ENCODE measurements at places on chromosomes 6 and 20.

DNA sequence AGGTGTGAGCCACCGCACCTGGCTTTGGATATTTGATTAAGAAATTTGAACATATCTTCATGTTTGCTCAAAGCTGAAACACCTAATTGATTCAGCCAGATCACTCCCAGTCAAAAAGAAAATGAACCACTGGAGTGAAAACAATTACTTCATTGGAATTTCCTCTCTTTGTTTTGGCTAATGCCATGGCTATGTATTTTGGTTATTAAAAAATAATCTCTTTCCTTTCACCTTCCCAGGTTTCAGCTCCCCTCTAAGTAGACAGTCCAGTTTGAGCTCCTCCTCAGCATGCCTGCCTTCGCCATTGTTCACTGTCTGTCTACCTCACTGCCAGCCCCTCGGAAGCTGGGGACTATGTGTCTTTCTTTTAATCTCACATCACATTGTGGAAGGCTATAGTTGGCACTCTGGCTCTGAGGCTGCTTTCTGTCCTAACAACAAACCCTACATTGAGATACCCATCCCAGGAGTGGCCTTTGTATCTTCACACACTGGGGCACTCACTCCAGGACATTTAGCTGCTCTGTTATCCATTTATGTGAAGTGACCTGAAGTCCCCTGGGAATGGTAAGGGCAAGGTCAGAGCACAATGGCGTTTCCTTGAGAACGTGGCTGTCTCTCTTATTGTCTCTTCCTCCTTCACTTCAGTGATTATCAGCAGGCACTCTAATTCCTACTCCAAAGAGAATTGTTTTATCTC lies 764.0 kb upstream of the CITED2 start:
- DNase-seq = no peak

- DNase-seq = no peak
Measured at GRCh38 chr6:34793877-34794276, 2.0 kb downstream of the BLTP3A start.

GRCh38 chr6:98640366-98640765 lies 194.0 kb upstream of the POU3F2 start:
- no peak for DNase-seq

DNA sequence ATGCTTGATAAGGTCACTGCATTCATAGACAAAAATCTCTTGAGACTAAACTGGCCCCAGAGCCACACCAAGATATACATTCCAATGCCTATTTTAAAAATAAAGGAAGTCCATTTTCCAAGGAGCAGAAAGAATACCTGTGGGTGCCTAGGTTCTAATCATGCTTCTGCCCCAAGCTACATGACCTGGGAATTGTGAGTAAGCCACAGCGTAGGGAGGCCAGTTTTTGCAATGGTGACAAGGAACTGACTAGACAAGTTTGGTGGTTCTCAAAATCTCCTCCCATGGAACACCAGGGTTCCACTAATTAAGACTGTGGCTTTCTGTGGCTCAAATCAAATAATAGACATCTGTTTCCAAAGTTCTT lies 83.3 kb downstream of the GMDS start:
- DNase-seq = no peak

DNA sequence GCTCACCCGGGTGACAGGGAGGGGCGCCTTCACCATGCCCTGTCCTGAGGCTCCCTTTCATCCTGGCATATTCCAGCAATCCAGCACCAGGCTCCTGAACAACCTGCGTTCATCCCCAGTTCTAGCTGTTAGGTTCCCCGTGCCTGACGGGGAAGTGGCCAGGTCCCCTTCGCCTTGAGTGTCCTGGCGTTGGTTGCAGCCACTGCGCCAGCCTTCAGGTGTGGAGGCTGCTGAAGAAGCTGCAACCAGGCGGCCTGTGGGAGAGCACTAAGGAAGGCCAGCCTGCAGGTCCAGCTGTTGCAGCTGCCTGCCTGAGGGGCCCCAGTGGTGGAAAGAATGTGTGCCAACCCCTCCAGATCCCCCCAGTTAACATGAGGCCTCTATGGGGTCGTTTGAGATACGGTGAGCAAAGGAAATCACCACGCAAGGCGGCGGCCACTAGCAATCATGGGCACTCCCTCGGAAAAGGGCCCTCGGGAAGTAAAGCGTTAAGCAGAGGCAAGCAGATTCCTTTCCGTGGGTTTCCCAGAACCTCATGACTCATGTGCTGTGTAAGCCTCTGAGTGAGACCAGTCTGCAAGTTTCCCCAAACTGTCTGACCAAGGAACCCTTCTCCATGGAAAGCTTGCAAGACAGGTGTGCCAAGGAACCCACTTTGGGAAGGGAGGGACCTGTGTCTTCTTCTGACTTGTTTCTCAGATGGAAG lies 320.8 kb downstream of the TAF4 start:
- DNase-seq = no peak

- DNase-seq = no peak
Measured at GRCh38 chr6:6582131-6582530, 6.4 kb upstream of the LY86 start.

- DNase-seq = no peak
Measured at GRCh38 chr6:143222310-143222709, 161.6 kb downstream of the AIG1 start.

DNA sequence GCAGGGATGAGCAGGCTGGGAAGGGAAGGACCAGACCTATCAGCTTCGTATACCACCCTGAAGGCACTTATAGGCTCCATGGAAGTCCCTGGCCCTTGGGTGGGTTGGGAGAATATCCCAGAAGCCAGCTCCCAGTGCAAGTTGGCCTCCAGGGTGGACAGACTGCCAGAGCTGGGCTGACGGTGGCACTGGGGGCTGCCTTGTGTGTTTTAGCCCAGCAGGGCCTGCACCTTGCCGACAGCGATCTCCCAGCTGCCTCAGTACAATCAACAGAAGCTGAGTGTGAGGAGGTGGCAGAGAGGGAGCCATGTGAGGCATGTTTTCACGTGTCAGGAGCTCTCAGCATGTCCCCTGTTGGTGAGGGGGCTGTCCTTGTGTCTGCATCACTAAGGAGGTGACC lies 159.5 kb downstream of the VEGFA start:
- DNase-seq = no peak

- DNase-seq = no peak
Measured at GRCh38 chr20:15138548-15139126, 801.2 kb upstream of the FLRT3 start.

DNA sequence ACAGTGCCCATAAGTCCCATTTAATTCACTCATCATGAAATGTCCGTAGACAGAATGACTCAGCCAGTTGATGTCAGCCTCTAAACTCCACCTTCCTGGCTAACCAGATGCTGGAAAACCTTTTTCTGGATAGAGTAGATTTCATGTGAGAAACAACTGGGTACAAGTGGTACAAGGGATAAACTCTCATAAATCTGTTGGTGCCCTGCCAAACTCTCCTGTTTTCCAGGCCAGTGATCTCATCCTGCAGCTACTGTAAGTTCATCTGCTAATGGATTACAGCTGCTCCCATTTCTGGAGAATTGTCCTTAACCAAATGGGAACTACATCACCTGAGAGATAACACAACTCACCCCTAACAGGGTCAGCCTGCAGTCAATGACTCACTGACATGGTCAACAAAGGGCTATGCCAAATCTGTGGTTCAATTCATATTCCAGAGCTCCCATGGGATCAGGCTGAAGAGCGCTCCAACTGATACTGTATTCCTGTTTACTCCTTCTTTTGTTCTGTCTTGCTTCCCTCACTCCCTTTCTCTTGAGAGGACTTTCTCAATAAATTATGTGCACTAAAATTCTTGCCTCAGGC lies 210.1 kb upstream of the HDDC2 start:
- no peak for DNase-seq

- DNase-seq = no peak
Measured at GRCh38 chr20:52178691-52179090, 12.9 kb downstream of the ZFP64 start.

GRCh38 chr20:59823491-59824259 lies 109.8 kb downstream of the SYCP2 start:
- no peak for DNase-seq

DNA sequence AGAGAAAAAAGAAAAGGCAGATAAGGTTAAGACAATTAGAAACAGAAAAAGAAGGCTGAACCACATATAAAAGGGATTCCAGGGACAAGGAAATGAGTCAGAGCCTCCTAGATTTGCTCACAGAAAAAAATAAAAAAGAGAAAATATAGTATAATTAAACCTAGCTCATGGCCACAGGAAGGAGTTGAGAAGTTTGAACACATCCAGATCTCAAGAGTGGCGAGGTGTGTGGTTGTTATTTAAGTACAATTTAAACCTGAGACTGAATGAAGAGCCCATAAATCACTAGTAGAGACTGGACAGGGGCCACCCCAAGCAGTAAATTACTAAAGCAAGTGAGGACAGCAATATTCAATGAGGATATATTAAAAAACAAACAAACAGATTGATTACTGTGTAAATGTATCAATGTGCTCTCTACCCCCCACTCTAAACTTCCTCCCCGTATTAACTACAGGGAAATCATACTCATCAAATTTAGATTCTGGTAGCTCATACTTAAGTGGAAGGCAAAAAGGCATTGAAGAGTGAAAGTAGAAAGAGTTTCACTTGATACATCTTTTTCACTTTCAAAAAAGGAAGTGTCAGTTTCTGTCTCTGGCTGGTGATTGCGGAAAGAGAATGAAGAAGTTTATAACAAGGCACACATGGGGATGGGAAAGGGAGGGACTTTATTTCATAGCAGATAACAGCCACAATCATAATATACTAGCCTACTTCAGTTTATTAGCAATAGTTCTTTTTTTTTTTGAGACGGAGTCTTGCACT lies 49.3 kb upstream of the SCAF8 start:
- no peak for DNase-seq

DNA sequence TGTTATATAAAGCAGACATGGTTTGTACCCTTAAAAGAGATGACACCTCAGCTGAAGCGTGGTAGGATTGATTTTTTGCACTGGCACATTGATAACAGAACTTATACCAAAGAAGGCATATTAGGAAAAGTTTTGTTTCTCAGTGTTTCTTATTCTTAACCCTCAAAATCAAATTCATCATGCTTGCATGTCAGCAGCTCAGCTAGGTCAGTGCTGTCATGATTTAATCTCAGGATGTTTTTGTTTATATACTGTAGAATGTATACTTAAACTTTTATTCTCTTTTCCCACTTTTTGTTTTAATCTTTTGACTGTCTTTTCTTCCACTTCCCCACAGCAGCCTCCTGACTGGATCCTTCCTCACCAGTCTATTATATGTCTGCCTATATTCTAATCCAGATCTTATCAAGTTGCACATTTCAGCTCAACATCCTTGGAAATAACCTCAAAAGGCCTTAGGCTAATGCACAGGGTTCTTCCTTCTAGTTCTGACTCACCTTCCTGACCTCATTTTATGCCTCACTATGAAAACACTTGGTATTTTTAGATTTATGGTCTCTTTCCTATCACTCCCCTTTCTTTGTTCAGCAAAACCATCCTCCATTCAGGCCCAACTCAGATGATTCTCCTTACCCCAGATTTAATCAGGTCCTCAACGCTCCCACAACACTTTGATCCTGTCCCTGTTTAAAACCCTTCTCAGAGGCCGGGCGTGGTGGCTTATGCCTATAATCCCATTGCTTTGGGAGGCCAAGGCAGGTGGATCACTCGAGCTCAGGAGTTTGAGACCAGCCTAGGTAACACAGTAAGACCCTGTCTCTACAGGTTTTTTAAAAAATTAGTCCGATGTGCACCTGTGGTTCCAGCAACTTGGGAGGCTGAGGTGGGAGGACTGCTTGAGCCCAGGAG lies 7.2 kb downstream of the HEBP2 start:
- DNase-seq = no peak

DNA sequence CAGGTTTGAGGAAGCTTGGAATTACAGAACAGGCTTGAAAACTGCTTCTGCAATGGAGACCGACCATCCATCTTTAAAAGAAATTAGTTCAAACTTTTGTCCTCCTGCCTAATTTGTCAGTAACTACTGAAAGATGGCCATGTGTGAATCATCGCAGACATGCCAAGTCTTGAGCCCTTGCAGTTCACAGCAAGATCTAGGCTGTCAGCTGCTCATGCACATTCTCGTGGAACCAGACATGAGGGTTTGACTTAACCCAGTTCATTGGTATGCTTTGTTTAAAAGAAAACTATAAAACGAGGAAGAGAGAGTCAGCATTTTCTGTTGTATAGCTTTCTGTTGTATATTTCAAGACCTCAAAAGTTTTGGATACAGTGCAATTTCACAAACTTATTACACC lies 74.0 kb upstream of the SAMD5 start:
- DNase-seq = no peak

GRCh38 chr6:91106083-91106482 lies 519.2 kb upstream of the MAP3K7 start:
- DNase-seq = no peak

DNA sequence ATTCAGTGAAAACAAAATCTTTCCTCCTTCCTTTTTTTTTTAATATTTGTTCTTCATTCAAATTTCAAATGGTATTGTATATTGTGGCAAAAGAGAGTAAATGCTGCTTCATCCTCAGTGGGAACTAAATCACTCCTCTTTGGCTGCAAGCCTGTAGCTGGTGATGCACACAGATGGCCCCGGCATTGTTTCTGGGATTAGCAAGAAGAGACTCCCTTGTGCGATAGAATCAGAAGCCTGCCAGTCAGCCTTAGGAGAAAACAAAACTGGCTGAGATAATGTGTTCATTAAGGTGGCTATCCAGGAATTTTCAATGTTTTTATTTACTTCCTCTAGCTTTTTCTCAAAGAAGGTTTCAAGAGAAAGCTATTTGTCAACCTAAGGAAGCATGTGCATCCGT lies 20.7 kb upstream of the ELOVL2 start:
- no peak for DNase-seq

DNA sequence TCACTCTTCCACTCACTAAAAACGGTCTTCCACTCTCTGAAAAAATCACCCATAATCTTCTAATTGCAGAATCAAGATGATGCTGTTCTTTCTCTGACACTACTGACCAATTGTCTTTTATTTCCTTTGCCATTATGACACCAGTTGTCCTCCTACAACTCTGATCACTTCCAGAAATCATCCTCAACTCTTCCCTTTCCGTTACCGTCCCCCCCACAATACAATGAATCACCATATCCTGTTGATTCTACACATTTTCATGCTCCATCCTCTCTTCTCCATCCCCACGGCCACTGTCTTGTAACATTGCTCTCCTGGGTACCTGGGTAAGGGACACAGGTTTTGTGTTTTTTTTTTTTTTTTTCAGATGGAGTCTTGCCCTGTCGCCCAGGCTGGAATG lies 2.5 kb upstream of the PPP2R5D start:
- no peak for DNase-seq

DNA sequence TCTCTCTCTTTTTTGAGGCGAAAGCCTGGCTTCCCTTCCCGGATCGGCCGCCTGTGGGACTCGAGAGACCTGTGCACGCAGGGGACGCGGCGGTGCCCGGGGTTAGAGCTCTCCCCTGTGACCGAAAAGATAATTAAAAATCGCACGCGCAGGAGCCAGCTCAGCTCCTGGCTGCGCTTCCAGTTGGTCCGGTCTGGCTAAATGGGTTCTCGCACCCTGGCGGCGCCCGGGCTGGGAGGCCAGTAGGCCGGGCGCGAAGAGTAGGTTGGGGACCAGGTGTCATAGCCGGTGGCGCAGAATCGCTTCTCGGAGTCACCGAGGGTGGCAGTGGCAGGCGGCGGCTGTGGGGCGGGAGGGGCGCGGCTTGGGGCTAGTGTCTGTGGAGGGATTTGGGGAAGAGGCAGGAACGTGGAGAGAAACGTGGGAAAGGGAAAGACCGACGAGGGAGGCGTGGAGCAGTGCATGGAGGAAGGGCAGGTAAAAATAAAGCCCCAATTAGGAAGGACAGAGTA lies 41.9 kb upstream of the SUPT3H start:
- DNase-seq = peak; percentile 63

- no peak for DNase-seq
Measured at GRCh38 chr6:137823826-137824555, 43.1 kb upstream of the TNFAIP3 start.

GRCh38 chr6:135985471-135985870 lies 134.0 kb downstream of the PDE7B start:
- DNase-seq = no peak

- no peak for DNase-seq
Measured at GRCh38 chr6:119447921-119448320, 98.4 kb upstream of the MAN1A1 start.

Measured in left lobe of liver (tissue), 2 donors.